Putamen (tissue), 1 donor: ENCODE measurements at places on chromosomes 5 and 9.

GRCh38 chr9:99745085-99745484 lies 76.6 kb upstream of the NR4A3 start:
- DNase-seq = no peak

- DNase-seq = no peak
These were observed 105.8 kb downstream of the DAB2IP start for GRCh38 chr9:121757281-121757585.

- DNase-seq = peak; percentile 28
These were observed 66.4 kb downstream of the PTCH1 start for GRCh38 chr9:95450171-95451064.

- DNase-seq = no peak
These were observed 140.2 kb upstream of the BRINP1 start for GRCh38 chr9:119509291-119509905.

GRCh38 chr5:143205883-143206195 lies 197.6 kb downstream of the NR3C1 start:
- no peak for DNase-seq

DNA sequence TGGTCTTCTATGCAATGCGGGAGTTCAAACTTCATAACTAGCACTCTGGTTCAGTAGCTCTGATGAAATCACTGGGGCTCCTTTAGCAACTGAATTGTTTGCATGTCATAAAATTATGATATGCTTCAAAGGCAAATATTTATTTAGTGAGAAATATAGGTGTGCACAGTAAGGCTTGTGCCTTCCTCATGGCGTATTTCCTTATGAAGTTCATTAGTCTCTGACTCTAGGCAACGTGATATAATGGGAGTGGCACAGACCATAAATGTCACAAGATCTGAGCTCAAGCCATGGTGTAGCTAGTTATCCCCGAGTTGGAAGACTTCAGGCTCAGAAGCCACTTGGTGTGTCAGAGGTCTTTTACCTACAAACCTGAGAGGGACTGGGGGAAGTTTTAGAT lies 35.5 kb downstream of the PIP5K1B start:
- DNase-seq = no peak

GRCh38 chr9:125747053-125747764 lies at the start of gene PBX3:
Gene PBX3, plus strand, starts transcription at chr9:125747373.
- peak; percentile 52 for DNase-seq

GRCh38 chr9:133701981-133702797 lies 36.0 kb downstream of the SARDH start:
- DNase-seq = no peak

DNA sequence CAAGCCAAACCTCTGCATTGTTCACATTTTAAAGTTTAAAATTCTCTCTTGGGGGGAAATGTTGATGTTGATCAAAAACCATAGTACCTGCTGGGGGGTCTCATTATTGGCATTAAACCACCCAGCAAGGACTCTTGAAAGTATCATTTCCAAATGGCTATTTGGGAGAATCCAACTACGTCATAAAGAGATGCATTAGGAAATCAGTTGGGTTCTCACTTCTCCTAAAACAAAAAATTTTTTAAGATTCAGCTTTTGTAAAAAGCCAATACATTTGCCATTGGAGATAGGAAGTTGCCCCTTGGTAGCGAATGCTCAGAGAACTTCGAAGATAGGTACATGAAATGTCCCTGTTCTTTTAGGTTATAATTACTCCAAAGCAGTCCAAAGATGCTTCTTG lies 96.4 kb downstream of the GNAQ start:
- no peak for DNase-seq

- no peak for DNase-seq
These were observed 111.9 kb downstream of the NTRK2 start for GRCh38 chr9:84781458-84781857.

DNA sequence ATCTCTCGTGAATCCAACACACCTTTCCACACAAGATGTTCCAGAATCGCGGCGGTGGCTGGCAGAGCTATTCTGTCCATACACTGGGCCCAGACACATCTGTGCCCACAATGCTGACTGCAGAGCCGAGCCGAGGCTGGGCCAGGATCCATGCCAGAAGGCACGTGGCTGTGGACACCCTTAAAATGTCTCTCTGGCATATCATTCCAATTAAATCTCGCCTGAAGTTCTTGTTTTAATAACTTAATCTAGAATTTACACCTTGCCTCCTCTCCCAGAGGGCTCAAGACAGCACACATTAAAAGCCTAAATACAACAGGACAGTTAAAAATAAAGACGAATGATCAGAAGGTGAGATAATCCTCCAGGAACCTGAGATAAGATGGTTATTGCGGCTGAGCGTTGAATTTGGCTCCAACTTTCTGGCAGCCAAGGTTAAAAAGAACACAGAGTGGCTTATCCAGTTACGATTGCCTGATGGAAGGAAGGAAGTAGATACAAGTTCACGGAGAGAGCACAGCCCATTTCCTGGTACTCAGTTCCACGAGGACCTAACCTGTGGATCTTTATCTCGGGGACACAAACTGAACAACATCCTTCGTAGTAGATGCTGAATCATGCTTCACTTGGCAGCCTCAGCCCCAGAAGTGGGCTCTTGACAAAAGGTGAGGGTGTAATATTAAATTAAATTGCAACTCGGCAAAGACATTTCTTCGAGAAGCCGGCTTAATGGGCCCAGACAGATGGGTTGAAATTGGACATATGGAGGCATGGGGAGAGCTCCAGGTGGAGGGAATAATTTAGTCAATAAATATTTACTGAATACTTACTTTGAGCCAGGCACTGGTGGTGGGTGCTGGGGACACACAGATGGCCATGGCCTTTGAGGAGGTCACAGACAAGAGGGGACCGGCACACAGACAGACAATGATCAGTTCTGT lies 86.0 kb upstream of the TBC1D2 start:
- DNase-seq = no peak

DNA sequence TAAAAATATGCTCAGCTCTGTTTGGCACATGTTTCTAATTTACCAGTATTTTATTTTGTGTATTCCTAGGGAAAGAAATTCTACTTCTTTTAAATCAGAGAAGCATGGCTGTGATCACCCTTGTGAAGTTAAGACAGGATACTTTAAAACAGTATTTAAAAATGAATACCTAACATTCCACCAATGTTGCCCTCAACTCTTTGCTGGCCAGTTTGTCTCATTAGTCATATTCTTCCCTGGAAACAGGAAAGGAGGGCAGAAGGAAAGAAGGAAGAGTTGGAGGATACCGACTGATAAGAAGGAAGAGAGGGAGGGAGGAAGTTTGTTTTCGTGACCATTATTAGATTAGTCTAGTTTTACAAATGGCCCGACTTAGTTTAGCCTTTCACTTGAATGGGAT lies 137.4 kb downstream of the PLK2 start:
- no peak for DNase-seq

DNA sequence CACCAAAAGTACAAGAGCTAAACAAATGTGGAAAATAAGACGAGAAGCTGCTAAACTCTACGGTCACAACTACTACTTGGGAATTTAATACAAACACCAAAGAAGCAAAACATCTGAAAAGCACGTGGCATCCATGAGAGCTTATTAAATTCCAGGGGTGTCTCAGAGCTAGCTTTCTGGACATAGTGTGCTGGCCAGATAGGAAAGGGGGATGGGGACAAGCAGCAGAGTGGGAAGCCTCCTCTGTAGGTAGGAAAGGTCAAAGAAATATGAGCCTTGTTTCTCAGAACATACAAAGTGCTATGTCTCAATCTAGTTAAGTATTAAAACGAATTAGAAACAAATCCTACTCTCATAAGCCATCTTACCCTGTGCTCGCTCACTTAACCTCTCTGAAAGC lies 51.3 kb upstream of the GOLPH3 start:
- no peak for DNase-seq

- no peak for DNase-seq
These were observed 31.3 kb downstream of the OR2V1 start for GRCh38 chr5:181099602-181100086.

DNA sequence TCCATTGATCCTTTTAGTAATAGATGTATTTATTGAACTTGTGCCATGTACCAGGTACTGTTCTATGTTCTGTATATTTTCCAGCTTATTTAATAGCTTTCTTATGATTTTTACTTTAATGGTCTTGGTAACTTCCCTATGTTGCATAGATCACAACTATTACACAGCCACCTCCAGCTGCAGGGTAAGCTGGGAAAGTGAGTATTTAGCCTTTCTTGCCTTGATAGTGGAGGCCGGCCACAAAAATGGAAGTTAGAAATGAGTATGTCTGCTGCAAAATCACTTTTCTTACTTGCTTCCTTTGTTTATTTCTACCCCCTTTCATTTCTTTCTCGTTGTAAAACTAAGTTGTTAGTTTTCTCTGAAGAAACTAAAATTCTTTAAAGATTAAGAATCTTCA lies 43.1 kb upstream of the ANKDD1B start:
- no peak for DNase-seq

DNA sequence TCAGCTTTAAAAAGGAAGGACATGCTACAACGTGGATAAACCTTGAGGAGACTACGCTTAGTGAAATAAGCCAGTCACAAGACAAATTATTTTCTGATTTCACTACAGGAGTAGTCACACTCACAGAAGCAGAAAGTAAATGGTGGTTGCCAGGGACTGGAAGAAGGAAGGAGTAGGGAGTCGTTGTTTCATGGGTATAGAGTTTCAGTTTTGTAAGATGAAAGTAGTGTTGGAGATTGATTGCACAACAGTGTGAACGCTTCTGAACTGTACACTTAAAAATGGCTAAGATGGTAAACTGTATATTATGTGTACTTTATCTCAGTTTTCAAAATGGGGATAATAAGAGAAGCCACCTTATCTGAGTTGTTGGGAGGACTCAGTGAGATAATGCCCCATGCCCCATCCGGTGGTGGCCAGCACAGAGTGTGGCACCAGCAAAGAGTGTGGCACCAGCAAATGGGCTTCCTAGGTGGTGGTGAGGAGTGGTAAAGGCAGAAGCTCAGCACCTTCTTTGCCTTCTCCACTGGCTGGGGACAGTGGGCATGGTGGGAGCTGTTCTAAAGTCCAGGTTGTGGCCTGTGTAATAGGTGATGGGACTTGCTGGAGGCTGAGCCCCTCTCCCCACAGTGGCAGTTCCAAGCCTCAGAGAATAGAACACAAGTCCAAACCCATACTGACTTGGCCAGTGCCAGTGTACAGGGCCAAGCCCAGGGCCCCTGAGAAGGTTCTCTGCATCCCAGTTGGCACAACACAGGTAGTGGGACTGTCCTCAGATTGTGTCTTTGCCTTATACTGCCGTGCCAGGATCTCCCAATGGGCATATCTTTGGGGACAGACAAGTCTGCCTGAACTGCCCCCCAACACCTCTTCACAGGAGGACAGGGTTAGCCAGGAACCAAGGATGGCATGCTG lies 4.4 kb downstream of the SLC22A4 start:
- no peak for DNase-seq

DNA sequence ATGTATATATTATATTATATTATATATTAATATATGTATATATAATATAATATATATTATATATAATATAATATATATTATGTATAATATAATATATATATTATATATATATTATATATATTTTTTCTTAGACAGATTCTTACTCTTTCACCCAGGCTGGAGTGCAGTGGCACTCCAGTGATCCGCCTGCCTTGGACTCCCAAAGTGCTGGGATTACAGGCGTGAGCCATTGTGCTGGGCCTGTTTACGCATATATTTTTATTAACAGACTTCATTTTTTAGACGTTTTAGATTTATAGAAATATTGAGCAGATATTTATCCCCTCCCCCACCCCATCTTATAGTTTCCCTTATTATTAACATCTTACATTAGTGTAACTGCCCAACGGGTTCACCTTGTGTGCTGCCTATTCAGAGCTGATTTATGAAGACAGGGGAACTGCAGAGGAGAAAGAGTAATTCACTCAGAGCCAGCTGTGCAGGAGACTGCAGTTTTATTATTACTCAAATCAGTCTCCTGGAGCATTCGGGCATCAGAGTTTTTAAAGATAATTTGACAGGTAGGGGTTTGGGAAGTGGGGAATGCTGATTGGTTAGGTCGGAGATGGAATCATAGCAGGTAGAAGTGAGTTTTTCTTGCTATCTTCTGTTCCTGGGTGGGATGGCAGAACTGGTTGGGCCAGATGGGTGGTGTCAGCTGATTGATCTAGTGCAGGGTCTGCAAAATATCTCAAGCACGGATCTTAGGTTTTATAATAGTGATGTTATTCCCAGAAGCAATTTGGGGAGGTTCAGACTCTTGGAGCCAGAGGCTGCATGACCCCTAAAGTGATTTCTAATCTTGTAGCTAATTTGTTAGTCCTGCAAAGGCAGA lies 93.4 kb downstream of the UNC13B start:
- no peak for DNase-seq

DNA sequence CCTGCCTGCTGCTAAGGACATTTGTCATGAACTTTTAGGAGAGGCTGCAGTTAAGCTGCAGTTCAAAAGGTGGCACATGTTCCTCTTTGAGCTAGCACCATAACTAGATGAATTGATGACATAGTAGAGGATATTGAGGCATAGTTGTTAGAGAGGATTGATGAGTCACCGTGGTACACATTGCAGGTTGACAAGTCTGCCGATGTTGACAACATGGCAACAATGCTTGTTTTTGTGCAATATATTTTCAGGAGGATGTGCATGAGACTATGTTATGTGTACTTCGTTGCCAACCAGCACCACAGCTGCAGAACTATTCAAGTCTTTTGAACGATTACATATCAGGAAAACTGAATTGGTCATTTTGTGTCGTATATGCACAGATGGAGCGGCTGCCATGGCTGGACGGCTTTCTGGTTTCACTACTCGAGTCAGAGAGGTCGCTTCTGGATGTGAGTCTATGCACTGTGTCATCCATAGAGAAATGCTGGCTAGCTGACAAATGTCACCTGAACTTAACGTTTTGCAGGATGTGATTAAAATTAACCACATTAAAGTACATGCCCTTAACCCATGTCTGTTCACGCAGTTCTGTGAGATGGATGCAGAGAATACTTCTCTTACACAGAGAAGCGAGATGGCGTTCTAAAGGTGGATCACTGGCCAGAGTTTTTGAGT lies 24.2 kb downstream of the ANP32B start:
- DNase-seq = no peak

GRCh38 chr5:65186646-65187227 lies 295.0 kb downstream of the ADAMTS6 start:
- DNase-seq = no peak

GRCh38 chr5:96350678-96351077 lies 82.4 kb downstream of the PCSK1 start:
- DNase-seq = no peak

DNA sequence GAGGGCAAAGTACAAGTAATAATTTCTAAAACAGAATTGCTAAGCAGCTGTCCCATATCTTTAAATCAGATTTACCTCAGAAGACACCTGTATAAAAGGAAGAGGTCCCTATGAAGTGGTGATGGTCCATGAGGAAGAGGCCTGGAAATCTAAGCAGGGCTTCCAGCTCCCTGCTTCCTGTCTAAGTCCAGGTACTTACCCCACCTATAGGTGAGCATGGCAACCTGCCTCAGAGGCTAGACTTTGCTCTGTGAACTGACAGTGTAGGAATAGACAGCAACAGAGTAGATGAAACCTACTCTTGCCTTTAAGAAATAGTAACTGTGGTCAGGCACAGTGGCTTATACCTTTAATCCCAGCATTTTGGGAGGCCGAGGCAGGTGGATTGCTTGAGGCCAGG lies 55.8 kb upstream of the ARRDC3 start:
- DNase-seq = no peak

- no peak for DNase-seq
These were observed 135.4 kb upstream of the IER5L start for GRCh38 chr9:129313331-129313955.

GRCh38 chr9:116632990-116633838 lies 53.9 kb upstream of the TRIM32 start:
- DNase-seq = no peak

- peak; percentile 70 for DNase-seq
These were observed 208.9 kb upstream of the SLC30A5 start for GRCh38 chr5:68884883-68885282.
